Hindlimb muscle (tissue), 1 donor: ENCODE measurements at places on chromosomes 2 and 18.

- no peak for DNase-seq
Measured at GRCh38 chr18:77148289-77148688, 15.7 kb upstream of the MBP start.

- DNase-seq = no peak
Measured at GRCh38 chr2:136154384-136154783, 36.4 kb upstream of the CXCR4 start.

DNA sequence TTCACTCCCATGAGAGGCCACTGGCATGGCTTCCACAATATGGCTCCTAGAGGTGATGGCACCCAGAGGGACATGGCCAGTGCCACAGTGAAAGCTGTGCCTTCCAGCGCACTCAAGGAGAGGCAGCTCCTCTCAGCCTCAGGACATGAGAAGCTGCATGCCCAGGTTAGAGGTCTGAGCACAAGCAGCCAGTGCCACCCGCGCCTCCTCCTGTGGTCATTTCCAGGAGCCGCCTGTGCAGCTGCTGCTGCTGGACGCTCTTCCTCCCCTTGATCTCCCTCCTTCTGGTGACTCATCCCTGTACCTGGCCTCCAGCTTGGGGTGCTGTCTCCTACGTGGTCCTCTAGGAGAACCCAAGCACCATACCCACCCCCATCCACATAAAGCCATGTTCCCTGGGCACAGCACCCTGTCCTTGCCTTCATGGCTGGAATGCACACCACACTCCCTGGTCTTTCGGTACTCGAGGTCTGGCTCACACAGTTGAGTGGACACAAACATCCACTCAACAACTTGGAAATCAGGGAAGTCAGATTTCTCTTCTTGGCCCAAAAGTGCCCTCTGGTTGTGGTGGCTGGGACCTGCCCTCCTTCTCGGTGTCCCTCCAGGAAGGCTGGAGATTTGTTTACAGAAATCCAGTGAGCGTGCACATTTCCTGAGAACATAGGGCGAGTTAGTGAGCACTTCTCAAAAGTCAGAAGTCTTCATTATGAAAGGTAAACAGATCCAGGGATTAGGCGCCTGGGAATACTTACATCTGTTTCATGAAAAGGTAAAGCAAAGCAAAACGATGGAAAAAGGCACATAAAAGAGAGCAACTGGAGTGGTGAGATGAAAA, 96.7 kb downstream of the EIPR1 start:
- DNase-seq = no peak

DNA sequence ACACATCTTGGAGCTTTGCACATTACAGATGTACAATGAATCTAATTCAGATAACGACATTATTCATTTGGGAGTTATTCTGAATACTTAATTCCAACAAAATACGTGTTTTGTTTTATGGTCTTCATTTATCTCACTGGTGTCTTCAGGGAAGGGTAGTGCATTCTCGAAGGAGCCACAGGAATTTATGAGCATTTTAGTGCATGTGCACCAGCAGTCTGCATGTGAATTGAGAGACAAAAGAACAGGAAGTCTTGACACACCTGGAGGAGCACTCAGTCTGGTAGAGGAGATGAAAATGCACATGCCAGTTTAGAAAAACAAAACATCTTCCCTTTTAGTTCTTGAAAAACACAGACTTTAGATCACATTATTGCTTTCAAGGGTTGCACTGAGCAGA, 228.7 kb downstream of the LRATD1 start:
- DNase-seq = no peak
